Lung (tissue), 17 donors: ENCODE measurements at places on chromosomes 12 and 14. TPM values are rescaled to one million over a fixed set of nuclear protein-coding genes. Genes with fewer than 3 reads are reported as not detected.

TMCC3 gene
- total RNA-seq, result 7.8 TPM

CCDC88C gene
- total RNA-seq, result 43.7 TPM

TMEM116 gene
- 17.1 TPM for total RNA-seq

DCD gene
- not detected for total RNA-seq

- no peak for DNase-seq
Observed at GRCh38 chr14:24441904-24442239, 704 bp downstream of the SDR39U1 start.

- DNase-seq, result no peak
Observed at GRCh38 chr14:103698380-103699260, 16.6 kb downstream of the XRCC3 start.

GRCh38 chr14:100539766-100540140 lies 47.5 kb downstream of the BEGAIN start:
- no peak for DNase-seq

GRCh38 chr14:40053416-40053815 lies 621.2 kb upstream of the FBXO33 start:
- no peak for DNase-seq

DNA sequence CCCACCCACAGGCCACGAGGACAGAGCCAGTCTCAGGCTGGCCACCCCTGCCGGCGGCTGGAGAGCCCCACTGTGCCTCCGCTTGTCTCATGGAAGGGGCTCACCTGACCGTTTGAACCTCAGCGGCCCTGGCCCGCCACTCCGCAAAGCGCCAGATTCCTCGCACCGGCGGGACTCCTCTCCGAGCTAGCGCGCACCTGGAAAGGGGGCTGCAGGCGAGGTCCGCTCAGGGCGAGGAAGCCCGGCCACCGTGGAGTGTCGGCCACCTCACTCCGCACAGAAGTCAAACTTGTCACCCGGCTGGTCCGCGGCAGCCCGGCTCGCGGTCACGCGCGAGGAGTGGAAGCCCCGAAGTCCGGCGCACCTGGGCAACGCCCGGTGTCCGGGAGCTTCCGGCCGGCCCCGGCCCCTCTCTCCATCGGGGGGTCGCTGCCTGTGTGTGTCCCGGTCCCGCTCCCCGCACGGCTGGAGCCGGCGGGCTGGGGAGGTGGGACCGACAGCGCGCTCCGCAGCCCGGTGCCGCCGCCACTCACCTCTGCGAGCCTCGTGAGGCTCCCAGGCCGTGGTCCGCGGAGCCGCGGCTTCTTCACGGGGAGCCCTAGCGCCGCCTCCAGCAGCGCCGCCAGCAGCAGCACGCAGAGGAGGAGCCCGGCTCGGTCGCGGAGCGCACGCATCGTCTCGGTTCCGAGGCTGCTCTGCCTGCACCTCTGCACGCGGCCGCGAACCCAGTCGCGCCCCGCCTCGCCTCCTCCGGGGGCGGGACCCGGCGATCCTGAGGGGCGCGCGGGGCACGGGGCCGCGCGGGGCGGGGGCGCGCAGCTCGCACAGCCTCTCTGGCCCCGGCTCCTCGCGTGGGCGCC lies at the start of gene ISM2:
Gene ISM2 (minus strand): TSS at position 697 of the 860 bp plus-strand sequence. CDS start 23 bp downstream, at position 674.
- DNase-seq, result peak; percentile 11

DNA sequence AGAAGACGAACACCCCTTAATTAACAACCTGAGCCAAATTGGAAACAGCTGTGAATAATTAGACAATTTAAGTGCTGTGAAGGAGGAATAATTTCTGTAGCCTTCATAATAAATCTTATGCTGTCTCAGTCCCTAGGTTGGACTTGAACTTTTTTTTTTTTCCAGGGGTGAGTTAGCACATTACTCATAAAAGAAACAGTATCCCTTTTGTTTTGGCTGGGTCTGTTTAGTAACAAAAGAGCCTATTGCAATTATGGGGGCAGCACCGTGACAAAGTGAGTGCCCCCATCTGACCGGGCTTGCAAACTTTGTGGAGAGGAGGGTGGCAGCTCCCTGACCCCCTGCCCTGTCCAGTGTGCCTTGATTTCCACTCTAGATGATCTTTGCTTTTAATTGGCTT lies 167.4 kb downstream of the DICER1 start:
- no peak for DNase-seq
